Cardiac atrium fibroblast (primary cell): ENCODE measurements at places on chromosomes 1 and 21. TPM values are rescaled to one million over a fixed set of nuclear protein-coding genes. Genes with fewer than 3 reads are reported as not detected.

The DIRAS3 gene
- total RNA-seq = 1.8 and 8.3 TPM in 2 replicates

The SERINC2 gene
- 7.2 and 9.1 TPM in 2 replicates for total RNA-seq

The COL24A1 gene
- total RNA-seq = 0.32 and 0.36 TPM in 2 replicates

The CHD1L gene
- total RNA-seq = 19.5 and 31.8 TPM in 2 replicates

The NTMT2 gene
- not detected in 2 replicates for total RNA-seq

The BNIPL gene
- 0.49 TPM in 1 of 2 replicates, not detected in the other for total RNA-seq

The FTCD gene
- total RNA-seq = not detected in 2 replicates

The GNG4 gene
- not detected in 2 replicates for total RNA-seq

The LCE1B gene
- total RNA-seq = not detected in 2 replicates

The VSIG8 gene
- not detected in 2 replicates for total RNA-seq

The EDN2 gene
- 0.81 TPM in 1 of 2 replicates, not detected in the other for total RNA-seq

The KRTAP21-2 gene
- total RNA-seq = not detected in 2 replicates

The SV2A gene
- 1.3 and 3.4 TPM in 2 replicates for total RNA-seq

The VWA5B1 gene
- not detected in 2 replicates for total RNA-seq

The PLEKHA6 gene
- total RNA-seq = 3.7 and 37.0 TPM in 2 replicates

The MRPS21 gene
- 43.6 and 46.4 TPM in 2 replicates for total RNA-seq

The AMY2A gene
- total RNA-seq = not detected in 2 replicates

The LCE1E gene
- not detected in 2 replicates for total RNA-seq

The SPRR4 gene
- not detected in 2 replicates for total RNA-seq

The CELA3A gene
- total RNA-seq = not detected in 2 replicates

The RGS4 gene
- 216 and 252 TPM in 2 replicates for total RNA-seq

The TMEM54 gene
- 18.8 and 25.4 TPM in 2 replicates for total RNA-seq

The THEM4 gene
- total RNA-seq = 10.4 and 18.6 TPM in 2 replicates

The GSTM1 gene
- not detected in 2 replicates for total RNA-seq

The ZFP69B gene
- total RNA-seq = 2.3 and 3.9 TPM in 2 replicates

The RXFP4 gene
- total RNA-seq = not detected in 2 replicates

The AMY1B gene
- total RNA-seq = not detected in 2 replicates

The GIPC2 gene
- total RNA-seq = 0.18 and 0.97 TPM in 2 replicates

The SPATA46 gene
- total RNA-seq = not detected in 2 replicates

The ZNF697 gene
- total RNA-seq = 4.7 and 7.5 TPM in 2 replicates

The PCP4L1 gene
- not detected in 2 replicates for total RNA-seq

The IGSF9 gene
- 0.16 TPM in 1 of 2 replicates, not detected in the other for total RNA-seq

The CD34 gene
- total RNA-seq = 10.3 and 18.3 TPM in 2 replicates

The CPLANE2 gene
- 1.1 and 2.3 TPM in 2 replicates for total RNA-seq

The HHIPL2 gene
- total RNA-seq = 0.36 and 1.1 TPM in 2 replicates

The VAV3 gene
- total RNA-seq = 0.65 TPM in 1 of 2 replicates, not detected in the other

The DNAH14 gene
- 2.7 TPM in 1 of 2 replicates, not detected in the other for total RNA-seq

The ARHGEF16 gene
- 0.81 TPM in 1 of 2 replicates, not detected in the other for total RNA-seq

The OR14A2 gene
- total RNA-seq = not detected in 2 replicates

The S100A7 gene
- not detected in 2 replicates for total RNA-seq

The ITLN2 gene
- not detected in 2 replicates for total RNA-seq

The MNDA gene
- total RNA-seq = not detected in 2 replicates

The AGT gene
- 0.16 TPM in 1 of 2 replicates, not detected in the other for total RNA-seq

The DSCAM gene
- under 0.01 and 0.18 TPM in 2 replicates for total RNA-seq

The BRDT gene
- total RNA-seq = not detected in 2 replicates

The TMEM52 gene
- total RNA-seq = 0.54 TPM in 1 of 2 replicates, not detected in the other

The AADACL3 gene
- total RNA-seq = not detected in 2 replicates

The ALG14 gene
- total RNA-seq = 1.1 and 11.7 TPM in 2 replicates

The SPRR1B gene
- not detected in 2 replicates for total RNA-seq

The VPS26C gene
- 52.2 and 53.4 TPM in 2 replicates for total RNA-seq

The MYBPH gene
- total RNA-seq = not detected in 2 replicates

The RGS1 gene
- total RNA-seq = not detected in 2 replicates

The KCNJ15 gene
- 0.18 TPM in 1 of 2 replicates, not detected in the other for total RNA-seq

The CLDN17 gene
- not detected in 2 replicates for total RNA-seq

The RAB42 gene
- 0.54 and 2.8 TPM in 2 replicates for total RNA-seq

The SMYD3 gene
- total RNA-seq = 13.6 and 14.4 TPM in 2 replicates
